ENCODE measurements at places on chromosomes 3 and 15.

DNA sequence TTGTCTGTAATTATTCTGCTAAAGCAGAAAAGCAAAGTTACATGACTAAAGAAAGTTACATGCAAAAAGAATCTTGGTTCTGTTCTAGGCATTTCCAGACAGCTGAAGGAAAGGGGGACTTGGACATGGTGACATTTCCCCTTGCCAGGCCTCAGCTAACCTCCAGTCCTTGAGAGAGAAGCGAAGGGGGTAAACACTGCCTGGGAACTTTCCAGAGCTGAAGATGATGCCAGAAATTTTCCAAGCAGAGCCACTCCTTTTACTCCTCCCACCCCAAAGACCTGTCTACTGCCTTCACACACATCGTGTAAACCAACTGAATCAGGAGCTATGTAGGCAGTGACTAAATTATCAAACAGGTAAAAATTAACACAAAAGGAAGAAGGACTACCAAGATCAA lies 5.4 kb downstream of the MEX3B start:
- DNase-seq: no peak

DNA sequence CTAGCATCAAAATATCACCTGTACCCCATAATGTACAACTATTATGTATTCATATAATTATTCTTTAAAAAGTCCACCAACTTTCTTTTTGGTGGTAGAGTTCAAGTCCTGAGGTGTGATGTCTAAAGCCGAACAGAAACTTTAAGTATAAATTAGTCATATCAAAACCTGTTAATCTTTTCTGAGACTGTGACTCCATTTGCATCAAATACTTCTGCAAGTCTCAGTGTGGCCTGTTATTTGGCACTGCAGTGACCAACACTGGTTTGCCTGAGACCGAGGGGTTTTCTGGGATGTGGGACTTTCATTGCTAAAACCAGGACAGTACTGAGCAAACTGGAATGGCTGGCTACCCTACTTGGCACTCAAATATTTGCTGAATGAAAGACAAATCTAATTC lies 7.3 kb downstream of the NGLY1 start:
- no peak for DNase-seq

DNA sequence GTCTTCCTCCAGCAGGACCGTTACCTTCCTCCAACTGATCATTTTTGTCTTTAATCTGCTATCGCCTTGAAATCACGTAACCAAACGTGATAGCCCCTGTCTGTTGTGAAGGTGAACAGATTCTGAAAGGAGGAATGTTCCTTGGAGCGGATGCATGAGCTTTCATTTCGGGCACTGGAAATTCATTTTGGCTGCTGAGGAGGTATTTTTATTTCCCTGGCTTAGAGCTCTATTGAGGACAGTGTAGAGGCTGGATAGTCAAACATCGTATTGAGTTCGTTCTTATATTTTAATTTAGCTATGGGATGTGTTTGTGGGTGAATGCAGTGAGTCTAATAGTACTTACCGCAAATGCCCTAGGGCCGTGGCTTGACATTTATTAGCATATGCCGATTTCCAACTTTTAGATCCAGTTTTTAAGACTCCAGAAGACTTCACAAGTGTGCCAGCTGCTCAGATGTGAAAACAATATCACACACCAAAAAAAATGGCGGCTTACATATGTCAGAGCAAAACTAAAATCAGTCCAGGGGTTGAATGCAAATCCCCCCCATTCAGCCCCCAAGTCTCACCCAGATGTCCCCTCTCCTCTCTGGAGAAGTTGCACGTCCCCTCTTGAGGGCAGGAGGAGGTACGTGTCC lies 22.1 kb downstream of the CPN2 start:
- DNase-seq: no peak

DNA sequence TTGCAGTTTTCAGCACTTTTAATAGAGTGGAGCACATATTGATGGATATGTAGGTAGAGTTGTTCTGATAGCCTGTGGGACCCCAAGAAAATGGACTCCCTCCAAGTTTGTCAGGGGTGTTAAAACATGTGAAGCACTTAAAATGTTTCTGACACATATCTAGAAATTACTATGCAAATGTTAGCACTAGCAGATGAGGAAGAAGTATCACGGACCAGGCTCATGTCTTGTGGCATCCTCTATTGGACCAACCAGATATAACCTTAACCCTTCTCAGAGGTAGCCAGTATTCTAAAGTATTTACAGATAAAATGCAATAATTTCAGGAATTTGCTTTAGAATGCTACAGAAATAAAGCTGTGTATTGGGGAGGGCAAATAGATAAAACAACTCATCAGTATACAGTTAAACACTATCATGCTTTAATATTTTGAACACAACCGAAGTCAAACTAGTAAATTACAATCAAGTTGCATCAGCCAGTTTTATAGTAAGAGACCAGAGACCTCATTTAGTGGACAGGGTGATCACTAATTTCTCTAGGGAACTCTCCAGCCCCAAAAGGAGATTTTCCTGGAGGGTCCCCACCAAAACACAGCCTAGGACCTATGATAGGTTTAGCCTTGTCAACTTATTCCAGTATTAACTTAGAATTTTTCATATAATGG lies 57.2 kb upstream of the FBN1 start:
- no peak for DNase-seq
